Iris pigment epithelial cell (primary cell): ENCODE measurements at places on chromosomes 5 and 9.
A peak's percentile ranks its signal among the peaks of the same experiment; 100 is the strongest.

DNA sequence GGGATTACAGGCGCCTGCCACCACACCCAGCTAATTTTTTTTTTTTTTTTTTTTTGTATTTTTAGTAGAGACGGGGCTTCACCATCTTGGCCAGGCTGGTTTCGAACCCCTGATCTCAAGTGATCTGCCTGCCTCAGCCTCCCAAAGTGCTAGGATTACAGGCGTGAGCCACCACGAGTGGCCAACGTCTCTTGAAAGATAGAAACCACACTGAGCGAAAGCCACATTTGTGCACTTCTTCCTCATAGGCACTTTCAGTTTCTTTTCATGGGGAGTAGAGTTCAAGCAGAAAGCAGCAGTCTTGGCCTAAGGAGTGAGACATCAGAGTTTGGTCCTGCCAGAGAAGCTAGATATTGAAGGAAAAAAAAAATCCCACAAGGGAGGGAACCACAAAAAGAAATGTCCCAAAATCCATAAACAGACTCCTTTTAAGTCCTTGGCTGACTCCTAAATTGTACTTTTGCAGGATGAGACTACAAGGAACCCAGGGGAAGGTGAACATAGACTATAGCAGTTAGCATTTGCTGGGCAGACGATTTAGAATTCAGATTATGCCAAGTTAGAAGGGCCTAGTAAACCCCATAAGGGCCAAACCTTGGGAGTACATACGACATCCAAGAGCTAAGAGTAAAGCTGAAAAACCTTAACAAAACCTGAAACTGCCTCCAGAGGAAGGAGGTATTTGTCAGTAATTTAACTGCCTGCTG, 43.9 kb upstream of the GLIPR2 start:
- DNase-seq = peak; percentile 41

- DNase-seq = no peak
Measured at GRCh38 chr5:82664732-82665131, 386.6 kb upstream of the RPS23 start.

GRCh38 chr5:118326481-118327045, 661.8 kb downstream of the DTWD2 start:
- peak; percentile 2 for DNase-seq

DNA sequence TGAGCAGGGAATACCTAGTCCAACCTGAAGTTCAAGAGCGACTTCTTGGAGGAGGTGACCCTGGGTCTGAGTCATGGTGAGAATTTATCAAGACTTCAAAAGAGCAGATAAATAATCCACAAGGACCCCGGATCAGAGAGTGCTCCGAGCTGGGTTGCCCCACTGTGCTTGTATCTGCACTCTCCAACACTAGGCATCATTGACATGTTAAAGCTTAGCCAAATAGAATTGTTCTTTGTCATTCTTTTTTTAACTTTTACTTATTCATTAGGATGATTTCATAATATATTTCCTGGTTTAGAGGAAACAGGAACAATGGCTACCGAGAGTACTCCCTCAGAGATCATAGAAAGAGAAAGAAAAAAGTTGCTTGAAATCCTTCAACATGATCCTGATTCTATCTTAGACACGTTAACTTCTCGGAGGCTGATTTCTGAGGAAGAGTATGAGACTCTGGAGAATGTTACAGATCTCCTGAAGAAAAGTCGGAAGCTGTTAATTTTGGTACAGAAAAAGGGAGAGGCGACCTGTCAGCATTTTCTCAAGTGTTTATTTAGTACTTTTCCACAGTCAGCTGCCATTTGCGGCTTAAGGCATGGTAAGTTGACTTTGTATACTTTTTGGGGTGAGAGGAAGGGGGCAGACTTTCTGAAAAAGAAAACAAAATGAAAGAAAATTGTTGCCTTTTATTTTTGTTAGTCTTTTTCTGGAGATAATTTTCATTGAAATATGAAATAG, at the start of gene CARD6:
Gene CARD6 (plus strand): TSS at position 300 of the 738 bp plus-strand sequence. CDS start 16 bp downstream, at position 316.
- DNase-seq = peak; percentile 61

DNA sequence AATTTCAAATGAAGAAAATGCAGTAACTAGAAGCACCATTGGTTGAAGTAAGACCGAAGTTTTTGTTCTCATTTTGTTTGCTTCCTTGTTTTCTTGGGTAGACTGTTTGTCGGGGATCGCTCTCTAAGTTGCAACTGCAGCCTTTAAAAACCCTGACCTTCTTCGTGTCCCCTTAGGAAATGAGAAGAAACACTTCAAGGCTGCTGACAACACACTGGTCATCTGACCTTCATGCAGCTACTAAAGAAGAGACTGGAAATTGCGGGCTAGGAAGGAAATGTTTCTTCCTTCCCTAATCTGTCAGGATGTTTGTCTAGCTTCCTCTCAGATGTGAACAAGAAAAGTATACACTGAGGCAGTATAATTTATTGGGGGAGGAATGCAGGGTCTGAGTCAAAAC, 50.7 kb upstream of the CHSY3 start:
- no peak for DNase-seq

GRCh38 chr9:8784838-8785237, 985.3 kb upstream of the DMAC1 start:
- no peak for DNase-seq

DNA sequence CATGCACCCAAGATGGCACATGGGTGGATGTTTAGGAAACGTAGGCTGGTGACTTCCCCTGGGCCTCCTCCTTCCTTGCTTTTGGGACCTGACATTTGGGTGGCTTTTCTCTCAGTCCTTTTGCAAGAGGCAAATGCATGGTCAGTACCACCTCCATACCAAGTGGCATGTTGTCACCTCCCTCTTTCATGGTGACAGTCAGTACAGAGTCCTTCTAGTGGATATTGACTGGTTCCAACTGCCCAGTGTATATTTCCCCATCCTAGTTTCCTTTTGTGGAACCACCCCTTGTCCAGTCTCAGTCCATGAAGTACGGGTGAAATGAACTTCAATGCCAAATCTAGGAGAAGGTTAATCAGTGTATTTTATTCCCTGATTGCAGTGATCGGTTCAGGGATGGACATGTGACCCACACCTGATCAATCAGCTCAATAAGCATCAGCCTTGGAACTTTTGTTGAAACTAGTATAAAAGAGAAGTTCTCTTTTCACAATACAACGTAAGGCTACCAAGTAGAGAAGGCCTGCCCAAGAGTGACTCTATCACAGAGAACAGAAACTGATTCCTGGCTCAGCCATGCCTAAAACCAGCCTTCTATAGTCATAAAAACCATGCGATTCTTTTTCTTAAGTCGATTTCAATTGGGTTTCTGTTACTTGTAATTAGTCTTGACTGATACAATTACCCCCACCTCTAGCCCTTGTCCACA, 143.4 kb upstream of the KLF9 start:
- DNase-seq = no peak

DNA sequence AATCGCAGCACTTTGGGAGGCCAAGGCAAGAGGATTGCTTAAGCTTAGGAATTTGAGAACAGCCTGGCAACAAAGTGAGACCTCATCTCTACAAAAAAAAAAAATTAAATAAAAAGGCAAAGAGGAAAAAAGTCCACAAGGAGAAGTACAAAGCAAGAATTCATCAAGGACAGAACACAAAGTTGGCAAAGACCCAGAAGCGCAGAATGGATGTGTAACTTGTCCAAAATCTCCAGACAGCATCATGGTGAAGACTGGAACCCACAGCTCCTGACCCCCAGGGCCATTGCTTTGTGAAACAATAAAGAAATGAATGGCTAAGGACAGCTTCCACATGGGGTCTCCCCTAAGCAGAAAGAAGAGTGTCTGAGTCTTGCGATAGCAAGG, 7.8 kb downstream of the HSD17B3 start:
- DNase-seq = no peak
